Aorta (tissue), 5 donors: ENCODE measurements at places on chromosomes 1 and 21. TPM values are rescaled to one million over a fixed set of nuclear protein-coding genes. Genes with fewer than 3 reads are reported as not detected.

DNA sequence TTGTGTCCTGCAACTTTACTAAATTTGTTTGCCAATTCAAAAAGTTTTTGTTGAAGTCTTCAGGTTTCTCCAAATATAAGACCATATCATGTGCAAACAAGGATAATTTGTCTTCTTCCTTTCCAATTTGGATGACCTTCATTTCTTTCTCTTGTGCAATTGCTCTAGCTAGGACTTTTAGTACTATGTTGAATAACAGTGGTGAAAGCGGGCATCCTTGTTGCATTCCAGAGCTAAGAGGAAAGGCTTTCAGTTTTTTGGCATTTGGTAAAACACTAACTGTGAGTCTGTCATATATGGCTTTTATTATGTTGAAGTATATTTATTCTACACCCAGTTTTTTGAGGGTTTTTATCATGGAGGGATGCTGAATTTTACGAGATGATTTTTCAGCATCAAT lies 630.0 kb upstream of the ADGRL2 start:
- H3K4me3 ChIP-seq, result no peak overlapping the region
- no peak overlapping the region for H3K27ac ChIP-seq
- H3K36me3 ChIP-seq, result no peaks in the 10 kb centered on the region

GRCh38 chr1:180154325-180155181 lies at the start of gene QSOX1:
TSS of gene QSOX1 (plus strand) at chr1:180154869. CDS start at chr1:180154908, 39 bp downstream.
- H3K27me3 ChIP-seq, result no peaks in the 10 kb centered on the region
- peak within 1 kb of the TSS; percentile 55 for H3K27ac ChIP-seq
- peak; percentile 93 for DNase-seq
- H3K36me3 ChIP-seq, result no peaks in the 10 kb centered on the region

DNA sequence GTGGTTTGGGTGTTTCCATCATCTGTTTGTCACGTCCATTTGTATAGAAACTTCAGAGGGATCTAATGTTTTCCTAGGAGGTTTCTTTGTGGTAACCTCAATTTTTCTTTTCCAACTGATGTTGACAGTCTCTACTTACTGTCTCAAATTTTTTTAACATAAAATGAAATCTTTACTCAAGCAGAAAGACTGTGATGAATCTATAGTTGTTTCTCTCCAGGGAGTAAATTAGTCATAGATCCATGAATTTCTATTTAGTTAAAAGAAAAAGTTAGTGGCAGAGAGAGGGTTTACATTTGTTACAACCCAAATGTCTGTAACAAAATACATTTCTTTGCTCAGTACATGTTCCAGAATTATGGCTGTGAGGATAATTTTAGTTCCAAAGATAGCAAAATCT lies 161.6 kb downstream of the DISP1 start:
- peaks cover 5% of the 10 kb centered on the region for H3K4me1 ChIP-seq
- no peak overlapping the region for H3K27ac ChIP-seq
- no peaks in the 10 kb centered on the region for H3K27me3 ChIP-seq
- no peaks in the 10 kb centered on the region for H3K36me3 ChIP-seq
- H3K4me3 ChIP-seq, result no peak overlapping the region

- no peaks in the 10 kb centered on the region for H3K36me3 ChIP-seq
- no peaks in the 10 kb centered on the region for H3K4me1 ChIP-seq
- no peak overlapping the region for H3K4me3 ChIP-seq
- DNase-seq, result no peak
- no peak overlapping the region for H3K27ac ChIP-seq
- no peaks in the 10 kb centered on the region for H3K27me3 ChIP-seq
Measured at GRCh38 chr1:62727656-62728407, 39.6 kb upstream of the DOCK7 start.

DNA sequence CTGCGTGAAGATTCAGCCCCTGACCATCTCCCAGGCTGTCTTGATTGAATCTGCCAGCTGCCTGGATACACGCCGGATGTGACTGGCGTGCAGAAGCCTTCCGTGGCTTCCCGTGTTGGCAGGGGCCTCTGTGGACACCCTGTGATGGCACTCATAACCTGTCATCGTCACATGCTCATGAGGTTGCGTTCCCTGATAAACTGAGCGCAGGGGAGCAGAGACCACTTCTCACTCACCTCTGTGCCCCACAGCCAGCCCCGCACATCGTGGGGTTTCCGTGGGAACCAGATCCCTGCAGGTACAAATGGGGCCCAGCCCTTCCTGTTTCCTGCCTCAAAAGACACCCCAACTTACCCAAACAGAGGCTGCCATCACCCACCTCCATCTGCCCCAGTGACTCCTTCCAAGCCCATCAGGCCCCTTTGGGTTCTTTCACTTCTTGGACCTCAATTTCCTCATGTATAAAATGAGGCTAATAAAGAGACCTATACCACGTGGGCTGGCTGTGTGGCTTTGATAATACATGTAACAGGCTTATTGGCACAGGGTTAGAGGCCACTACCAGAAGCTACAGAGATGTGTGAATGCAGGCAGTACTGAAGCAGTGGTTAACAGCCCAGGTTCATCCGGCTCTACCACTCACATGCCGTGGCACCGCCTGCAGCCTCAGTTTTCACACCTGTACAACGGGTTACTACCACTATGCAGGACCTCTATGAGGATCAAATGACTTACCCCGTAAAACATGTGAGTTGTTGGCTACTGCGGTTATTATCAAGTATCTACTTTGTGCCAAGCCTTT lies 23.6 kb downstream of the HTR6 start:
- no peaks in the 10 kb centered on the region for H3K36me3 ChIP-seq
- no peaks in the 10 kb centered on the region for H3K4me1 ChIP-seq
- DNase-seq, result no peak
- no peaks in the 10 kb centered on the region for H3K27me3 ChIP-seq
- no peak overlapping the region for H3K27ac ChIP-seq

GRCh38 chr1:110615548-110616130 lies 9.5 kb upstream of the KCNA2 start:
- no peaks in the 10 kb centered on the region for H3K27me3 ChIP-seq
- H3K4me3 ChIP-seq, result no peak overlapping the region
- H3K4me1 ChIP-seq, result no peaks in the 10 kb centered on the region
- DNase-seq, result peak; percentile 68
- no peaks in the 10 kb centered on the region for H3K36me3 ChIP-seq
- H3K27ac ChIP-seq, result no peak overlapping the region

DNA sequence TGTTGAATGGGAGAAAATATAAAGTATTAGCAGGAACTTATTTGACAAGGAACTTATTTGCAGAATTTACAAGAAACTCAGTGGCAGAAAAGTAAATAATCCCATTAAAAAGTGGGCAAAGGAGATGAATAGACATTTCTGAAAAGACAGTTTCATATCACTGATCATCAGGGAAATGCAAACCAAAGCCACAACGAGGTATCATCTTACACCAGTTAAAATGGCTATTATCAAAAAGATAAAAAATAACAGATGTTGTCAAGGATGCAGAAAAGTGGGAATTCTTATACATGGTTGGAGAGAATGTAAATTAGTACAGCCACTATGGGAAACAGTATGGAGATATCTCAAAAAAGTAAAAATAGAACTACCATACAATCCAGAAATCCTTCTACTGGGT lies 61.0 kb downstream of the SYT14 start:
- H3K27me3 ChIP-seq, result no peaks in the 10 kb centered on the region
- no peak overlapping the region for H3K27ac ChIP-seq
- no peaks in the 10 kb centered on the region for H3K36me3 ChIP-seq
- H3K4me3 ChIP-seq, result no peak overlapping the region

- DNase-seq, result no peak
- H3K4me1 ChIP-seq, result no peaks in the 10 kb centered on the region
- no peak overlapping the region for H3K4me3 ChIP-seq
Measured at GRCh38 chr1:182666706-182667105, 17.7 kb downstream of the RGS8 start.

DNA sequence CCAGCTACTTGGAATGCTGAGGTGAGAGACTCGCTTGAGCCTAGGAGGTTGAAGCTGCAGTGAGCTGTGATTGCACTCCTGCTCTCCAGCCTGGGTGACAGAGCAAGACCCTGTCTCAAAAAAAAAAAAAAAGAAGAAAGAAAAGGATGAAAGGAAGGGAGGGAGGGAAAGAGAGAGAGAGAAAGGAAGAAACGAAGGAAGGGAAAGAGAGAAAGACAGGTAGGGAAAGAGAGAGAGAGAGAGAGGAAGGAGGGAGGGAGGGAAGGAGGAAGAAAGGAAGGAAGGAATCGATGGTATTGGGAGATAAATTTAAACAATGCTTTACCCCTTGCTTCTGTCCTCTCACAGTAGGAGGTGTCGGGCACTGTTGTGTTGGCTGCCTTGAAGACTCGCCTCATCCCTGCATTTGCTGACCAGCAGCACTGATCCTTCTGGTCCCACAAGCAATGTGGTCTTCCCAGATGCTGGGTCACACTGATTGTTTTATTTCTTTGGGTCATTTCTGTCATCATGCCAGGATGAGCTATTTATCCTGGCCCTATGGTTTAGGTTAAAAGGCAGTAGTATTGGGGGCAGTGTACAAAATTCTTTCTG lies 30.9 kb downstream of the GPR137B start:
- DNase-seq, result no peak
- no peak overlapping the region for H3K27ac ChIP-seq
- H3K27me3 ChIP-seq, result peaks cover 1% of the 10 kb centered on the region
- no peaks in the 10 kb centered on the region for H3K36me3 ChIP-seq

GRCh38 chr1:230272557-230272956 lies 153.6 kb downstream of the PGBD5 start:
- no peaks in the 10 kb centered on the region for H3K27me3 ChIP-seq
- H3K4me3 ChIP-seq, result no peak overlapping the region
- peaks cover 4% of the 10 kb centered on the region for H3K4me1 ChIP-seq
- no peak overlapping the region for H3K27ac ChIP-seq
- DNase-seq, result peak; percentile 36
- no peaks in the 10 kb centered on the region for H3K36me3 ChIP-seq

GRCh38 chr1:169696273-169697100 lies 14.9 kb downstream of the SELL start:
- DNase-seq, result no peak
- no peaks in the 10 kb centered on the region for H3K4me1 ChIP-seq
- H3K36me3 ChIP-seq, result no peaks in the 10 kb centered on the region
- no peak overlapping the region for H3K4me3 ChIP-seq
- no peak overlapping the region for H3K27ac ChIP-seq
- no peaks in the 10 kb centered on the region for H3K27me3 ChIP-seq

DNA sequence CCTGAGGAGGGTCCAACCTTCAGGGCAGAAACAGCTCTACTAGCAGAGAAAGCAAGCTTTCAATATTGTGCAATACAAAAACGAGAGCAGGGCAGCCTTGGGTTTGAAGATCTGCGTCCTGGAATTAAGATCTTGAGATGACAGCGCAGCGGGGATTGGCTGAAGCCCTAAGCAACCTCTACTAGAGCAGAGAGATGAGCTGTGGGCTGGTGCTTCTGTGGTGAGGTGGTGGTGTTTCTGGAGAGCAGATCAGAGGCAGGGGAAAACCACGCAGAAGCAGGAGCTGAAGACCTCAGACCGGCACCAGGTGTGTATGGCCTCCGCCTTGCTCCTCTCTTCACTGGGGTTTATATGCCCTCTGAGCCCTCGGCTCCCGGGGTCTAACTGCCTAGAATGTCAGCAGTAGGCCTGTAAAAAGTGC lies 12.5 kb downstream of the TRAF3IP3 start:
- H3K27ac ChIP-seq, result no peak overlapping the region
- H3K27me3 ChIP-seq, result no peaks in the 10 kb centered on the region
- no peaks in the 10 kb centered on the region for H3K4me1 ChIP-seq

DNA sequence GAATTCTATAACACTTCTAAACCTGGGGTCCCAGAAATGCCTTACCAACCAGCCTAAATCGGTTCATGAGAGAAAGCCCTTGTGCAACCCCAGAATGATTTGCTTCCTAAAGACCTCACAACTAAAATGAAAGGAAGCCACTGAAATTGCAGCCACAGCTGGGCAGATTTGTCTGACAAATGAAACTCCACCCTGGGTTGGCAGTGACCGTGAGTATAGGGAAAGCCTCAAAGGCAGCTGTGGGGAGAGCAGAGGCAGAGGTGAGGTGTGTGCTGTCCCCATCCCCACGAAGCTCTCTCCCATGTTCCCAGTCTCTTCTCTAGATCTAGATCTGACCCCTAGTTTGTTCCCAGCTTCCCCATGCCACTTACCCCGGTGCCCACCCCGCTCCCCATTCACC lies 23.1 kb downstream of the RHBDL2 start:
- DNase-seq, result no peak
- H3K36me3 ChIP-seq, result no peaks in the 10 kb centered on the region
- no peaks in the 10 kb centered on the region for H3K4me1 ChIP-seq
- H3K4me3 ChIP-seq, result no peak overlapping the region

- H3K27me3 ChIP-seq, result no peaks in the 10 kb centered on the region
- H3K36me3 ChIP-seq, result no peaks in the 10 kb centered on the region
- H3K27ac ChIP-seq, result no peak overlapping the region
- no peak overlapping the region for H3K4me3 ChIP-seq
Measured at GRCh38 chr1:48356901-48357300, 115.1 kb downstream of the SPATA6 start.

- H3K4me1 ChIP-seq, result no peaks in the 10 kb centered on the region
- no peak overlapping the region for H3K4me3 ChIP-seq
- no peak overlapping the region for H3K27ac ChIP-seq
- H3K36me3 ChIP-seq, result no peaks in the 10 kb centered on the region
- no peaks in the 10 kb centered on the region for H3K27me3 ChIP-seq
- DNase-seq, result no peak
Measured at GRCh38 chr1:87325982-87326738, 2.5 kb upstream of the LMO4 start.

DNA sequence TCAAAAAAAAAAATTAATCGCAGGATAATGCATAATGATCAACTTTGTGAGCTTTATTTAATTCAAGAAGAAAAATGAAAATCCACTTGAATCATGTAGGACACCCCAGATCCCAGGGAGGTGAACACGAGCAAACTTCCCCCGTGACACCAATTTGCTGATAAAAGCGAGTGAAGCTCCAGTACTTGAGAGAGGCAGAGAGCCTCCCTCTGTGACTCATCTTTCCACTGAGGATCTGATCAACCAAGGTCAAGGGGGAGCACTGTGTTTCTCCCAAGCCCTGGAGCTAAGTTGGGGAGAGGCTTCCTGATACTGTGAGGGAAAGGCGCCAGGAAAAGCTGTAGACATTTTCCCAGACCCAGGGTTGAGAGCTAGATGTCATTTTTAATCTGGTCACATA lies 160.9 kb downstream of the SLC44A5 start:
- no peaks in the 10 kb centered on the region for H3K4me1 ChIP-seq
- H3K36me3 ChIP-seq, result no peaks in the 10 kb centered on the region
- H3K27ac ChIP-seq, result no peak overlapping the region

DNA sequence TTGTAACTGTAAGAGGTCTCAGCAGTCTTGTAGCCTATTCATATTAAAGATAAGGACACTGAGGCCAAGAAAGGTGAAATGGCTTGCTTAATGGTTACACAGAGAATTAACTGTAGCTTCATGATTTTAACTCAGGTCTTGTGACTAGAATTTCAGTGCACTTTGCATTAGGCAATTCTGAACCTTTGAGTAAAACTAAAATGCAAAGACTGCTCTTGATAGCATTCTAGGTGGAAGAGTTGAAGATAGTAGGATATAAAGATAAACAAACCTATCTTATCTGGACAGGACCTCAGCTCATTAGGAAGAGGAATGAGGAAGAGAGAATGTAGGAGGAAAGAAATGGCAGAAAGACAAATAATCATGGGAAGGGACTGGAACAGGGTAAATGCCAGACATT lies 68.6 kb upstream of the RGL1 start:
- H3K27ac ChIP-seq, result no peak overlapping the region
- H3K4me3 ChIP-seq, result no peak overlapping the region
- no peaks in the 10 kb centered on the region for H3K4me1 ChIP-seq
- H3K36me3 ChIP-seq, result no peaks in the 10 kb centered on the region

TNFRSF25 gene
- 34.6 TPM for total RNA-seq

WNT4 gene
- not detected for total RNA-seq

SLAMF8 gene
- 8.0 TPM for total RNA-seq

MAN1C1 gene
- 13.5 TPM for total RNA-seq

NCAM2 gene
- 4.4 TPM for total RNA-seq
